ENCODE measurements at places on chromosomes 5 and 9. TPM values are rescaled to one million over a fixed set of nuclear protein-coding genes. Genes with fewer than 3 reads are reported as not detected.

DNA sequence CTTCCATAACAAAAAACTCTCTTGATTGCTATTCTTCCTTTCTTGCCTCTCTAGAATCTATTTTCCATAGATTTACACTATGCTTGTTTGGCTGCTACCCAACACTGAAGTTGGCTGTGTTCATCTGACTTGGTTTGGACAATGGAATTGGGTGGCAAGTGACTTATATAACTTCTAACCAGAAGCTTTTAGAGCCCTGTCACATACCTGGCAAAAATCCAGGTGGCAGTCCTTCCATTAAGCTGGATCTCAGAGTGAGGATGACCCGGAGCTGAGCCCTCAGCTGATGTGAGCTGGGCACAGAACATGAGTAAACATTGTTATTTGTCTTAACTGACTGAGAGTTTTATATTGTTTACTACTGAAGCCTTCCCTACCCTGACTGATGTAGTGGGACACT lies 225.7 kb downstream of the TLR4 start:
- DNase-seq, result no peak

DNA sequence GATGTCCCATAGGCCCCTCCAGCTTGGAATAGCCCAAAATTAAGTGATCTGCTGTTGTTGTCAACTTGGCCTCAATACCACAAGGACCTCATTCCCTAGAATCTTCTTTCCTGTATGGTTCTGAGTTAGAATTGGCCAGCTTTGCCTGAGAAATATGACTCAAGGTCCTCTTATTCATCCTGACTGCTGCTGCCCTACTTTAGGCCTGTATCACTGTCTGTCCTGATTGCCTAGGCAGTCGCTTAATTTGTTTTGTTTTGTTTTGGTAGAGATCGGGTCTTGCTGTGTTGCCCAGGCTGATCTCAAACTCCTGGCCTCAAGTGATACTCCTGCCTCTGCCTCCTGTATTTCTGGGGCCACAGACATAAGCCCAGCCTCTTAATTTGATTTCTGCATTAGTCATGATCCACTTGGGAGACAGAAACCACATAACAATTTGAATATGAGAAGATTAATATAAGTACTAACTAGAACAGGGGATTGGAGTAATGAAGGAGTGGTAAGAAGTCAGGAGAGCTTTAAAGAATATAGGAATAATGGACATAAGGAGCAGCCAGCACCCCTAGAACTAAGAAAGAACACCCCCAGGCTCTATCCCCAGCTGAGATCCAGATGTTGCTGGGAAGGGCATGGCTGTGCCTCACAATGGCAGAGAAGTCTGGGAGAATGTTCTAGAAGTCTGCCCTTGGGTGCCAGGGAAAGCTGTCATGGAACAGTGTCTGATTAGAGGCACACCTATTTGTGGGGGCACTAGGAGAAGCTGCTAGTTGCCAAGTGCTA lies 4.6 kb downstream of the TEX53 start:
- no peak for DNase-seq

DNA sequence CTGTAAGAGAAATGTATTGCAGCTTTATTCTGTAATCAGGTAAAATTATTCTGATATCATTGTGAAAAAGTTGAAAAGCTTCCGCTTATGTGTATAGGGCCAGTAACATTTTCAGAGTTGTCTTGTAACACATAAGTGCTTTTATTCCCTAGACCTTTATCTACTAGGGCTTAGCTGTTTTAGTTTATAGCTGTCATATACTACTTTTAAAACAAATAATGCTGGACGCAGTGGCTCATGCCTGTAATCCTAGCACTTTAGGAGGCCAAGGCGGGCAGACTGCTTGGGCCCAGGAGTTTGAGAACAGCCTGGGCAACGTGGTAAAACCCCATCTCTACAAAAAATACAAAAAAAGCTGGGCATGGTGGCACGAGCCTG lies 33.1 kb downstream of the SLC25A51 start:
- no peak for DNase-seq

DNA sequence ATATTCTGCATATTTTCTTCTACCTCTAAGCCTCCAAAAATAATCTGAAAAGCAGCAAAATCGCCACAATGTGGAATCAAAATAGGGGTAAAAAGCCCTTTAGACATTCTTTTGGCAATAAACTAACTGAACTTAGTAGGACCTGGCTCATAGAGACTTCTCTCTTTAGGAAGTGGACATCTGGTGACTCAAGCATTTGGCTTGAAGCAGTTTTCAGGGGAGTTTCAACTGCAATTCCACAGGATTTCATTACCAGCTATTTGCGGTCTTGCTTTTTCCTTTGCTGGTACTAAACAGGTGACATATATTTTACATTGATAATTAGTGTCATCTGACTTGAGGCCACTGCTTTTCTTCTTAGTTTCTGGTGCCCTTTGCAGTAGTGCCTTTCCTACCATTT lies 173.2 kb upstream of the FBN2 start:
- no peak for DNase-seq

PCDHA6 gene
- polyA plus RNA-seq, result not detected

RETREG1 gene
- 70.6 TPM for polyA plus RNA-seq

SPINK4 gene
- not detected for polyA plus RNA-seq

GRCh38 chr5:37808945-37809344 lies 30.9 kb downstream of the GDNF start:
- DNase-seq, result no peak

DNA sequence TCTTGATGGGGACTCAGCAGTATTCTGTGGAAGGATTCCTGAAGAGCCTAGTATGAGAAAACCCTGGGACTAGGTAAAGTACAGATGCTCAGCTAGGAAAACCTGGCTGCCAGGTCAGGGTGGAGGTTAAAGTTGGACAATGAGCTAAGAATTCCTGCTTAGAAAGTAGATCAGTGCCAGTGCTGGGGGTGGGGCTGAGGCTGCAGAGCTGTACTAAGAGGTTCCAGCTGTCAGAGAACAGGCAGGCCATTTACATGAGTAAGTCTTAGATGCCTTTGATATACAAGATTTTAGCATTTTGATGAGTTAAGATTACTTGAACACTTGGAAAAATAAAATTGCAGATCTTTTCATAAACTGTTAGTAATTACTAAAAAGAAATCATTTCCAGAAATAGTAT lies 332.3 kb upstream of the NUDT12 start:
- no peak for DNase-seq

INSL4 gene
- not detected for polyA plus RNA-seq

DNA sequence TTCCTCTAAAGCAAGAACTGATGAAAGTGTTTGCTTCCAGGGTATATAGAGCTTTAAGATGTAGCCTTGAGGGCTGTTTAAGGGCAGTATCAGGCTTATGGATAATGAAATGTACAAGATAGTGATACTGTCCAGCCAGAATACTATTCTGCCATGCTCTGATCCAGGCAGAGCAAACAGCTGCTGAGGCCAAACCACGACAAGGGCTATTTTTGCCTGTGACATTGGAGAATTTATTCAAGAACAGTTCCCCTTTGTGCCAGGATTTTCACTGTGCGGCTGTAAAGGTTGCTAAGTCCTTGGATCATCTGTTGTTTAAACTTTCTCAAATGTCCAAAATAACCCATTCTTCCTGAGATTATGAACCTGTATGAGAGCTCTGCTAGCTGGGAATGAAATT lies 70.4 kb downstream of the OTP start:
- no peak for DNase-seq

DNA sequence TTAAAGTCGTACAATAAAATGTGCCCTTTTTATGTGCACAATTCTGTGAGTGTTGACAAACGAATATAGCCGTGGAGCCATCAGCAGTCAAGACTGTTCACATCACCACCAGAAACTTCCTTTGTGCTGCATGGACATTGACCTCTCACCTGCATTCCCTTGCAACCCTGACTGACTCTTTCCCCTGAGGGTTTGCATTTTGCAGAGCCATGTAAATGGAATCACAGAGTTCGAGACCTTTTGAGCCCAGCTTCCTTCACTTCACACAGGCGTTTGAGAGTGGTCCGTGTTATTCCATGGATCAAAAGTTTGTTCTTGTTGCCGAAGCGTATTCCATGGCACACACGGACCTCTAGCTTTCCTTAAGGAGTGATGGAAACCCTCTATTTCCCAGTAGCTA lies 328.2 kb downstream of the DRD1 start:
- DNase-seq, result no peak

DNA sequence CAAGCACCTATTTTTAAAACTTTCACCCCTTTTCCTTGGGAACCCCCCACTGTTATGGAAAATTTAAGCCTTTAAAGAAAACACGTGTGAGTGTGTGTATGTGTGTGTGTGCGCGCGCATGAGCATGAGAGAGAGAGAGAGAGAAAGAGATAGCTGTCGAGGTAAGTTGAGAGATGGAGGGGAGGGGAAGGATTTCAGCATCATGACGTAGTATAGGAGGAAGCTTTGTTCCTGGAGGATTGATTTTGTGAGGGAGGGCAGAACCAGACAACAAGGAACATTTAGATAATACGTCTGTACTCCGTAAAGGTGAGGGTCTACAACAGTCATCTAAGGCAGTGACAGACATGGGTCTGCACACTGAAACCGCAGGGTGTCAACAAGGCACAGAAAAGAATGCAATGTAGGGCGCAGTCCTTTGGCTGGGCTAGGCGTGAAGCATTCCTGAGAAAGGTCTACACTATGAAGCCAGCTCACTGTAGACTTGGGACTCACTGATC lies 227.7 kb downstream of the SMARCA2 start:
- no peak for DNase-seq

- DNase-seq, result no peak
These were observed 100.7 kb upstream of the TUT7 start for GRCh38 chr9:86454701-86455615.
